ENCODE measurements at places on chromosomes 13 and 19.

DNA sequence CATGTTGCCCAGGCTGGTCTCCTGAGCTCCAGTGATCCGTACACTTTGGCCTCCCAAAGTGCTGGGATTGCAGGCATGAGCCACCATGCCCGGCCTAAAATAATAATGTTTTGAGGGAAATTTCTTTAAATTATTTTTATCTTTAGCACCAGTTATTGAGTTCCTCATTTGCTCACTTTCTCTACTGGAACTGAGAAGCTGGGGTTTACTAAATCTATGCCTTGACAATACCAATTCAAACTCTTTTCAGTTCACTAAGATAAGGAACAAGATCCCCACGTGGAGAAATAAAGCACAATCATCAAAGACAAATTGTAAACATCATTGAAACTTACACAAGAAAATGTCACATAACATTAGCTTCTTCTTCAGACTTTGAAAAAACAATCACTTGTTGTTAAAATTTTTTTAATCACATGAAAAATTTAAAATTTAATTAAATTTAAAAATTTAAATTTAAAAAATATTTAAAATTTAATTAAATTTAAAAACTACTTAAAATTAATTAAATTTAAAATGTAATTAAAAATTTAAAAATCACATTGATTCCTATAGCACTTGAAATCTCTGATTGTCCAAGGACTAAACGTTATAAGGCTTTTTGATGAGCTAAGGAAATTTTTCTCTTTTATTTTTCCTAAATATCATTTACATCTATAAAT lies 25.2 kb upstream of the XPO4 start:
- no peak for DNase-seq

DNA sequence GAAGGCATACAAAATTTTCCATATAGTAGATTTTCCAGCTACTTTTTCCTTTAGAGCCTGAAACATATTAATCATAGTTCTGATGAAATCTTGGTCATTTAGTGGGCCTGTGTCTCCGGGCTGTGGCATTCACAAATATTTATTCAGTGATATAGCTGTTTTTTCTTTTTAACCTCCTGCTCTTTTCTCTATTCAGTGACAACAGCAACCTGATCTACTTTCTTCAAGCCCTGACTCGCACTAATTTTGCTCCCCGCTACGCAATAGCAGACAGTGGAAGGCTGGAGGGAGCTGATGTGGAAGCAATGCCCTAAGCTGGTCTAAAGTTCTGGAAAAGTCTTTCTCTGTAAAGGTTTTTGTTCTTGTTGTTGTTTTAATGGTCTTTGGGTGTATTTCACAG lies 289.7 kb downstream of the SLITRK6 start:
- no peak for DNase-seq

DNA sequence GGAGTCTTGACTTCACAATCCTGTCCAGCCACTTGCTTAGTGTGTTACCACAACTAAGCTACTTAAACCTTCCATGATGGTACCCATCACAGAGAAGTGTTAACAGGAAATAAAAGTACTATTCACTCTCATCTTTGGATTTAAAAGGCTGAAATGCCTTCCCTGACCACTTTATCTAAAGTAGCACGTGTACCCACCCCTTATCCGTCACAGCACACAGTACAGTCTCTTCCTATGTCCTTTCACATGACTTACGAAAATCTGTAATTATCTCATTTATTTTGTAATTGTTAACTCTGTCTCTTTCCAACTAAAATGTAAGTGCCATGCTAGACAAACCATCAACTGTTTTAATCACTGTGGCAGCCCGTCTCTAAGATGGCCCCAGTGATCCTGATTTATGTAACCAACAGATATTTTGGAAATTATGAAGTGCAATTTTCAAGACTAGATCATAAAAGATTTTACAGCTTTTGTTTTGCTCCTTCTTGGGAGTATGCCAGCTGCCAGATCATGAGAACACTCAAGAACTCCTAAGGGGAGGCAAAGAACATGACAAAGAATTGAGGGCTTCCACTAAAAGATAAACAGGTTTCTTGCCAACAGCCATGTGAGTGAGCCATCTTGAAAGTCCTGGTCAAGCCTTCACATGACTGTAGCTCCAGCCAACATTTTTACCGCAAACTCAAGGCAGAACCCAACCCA lies 44.9 kb downstream of the DIAPH3 start:
- no peak for DNase-seq

GRCh38 chr19:50759886-50760285 lies 10.4 kb upstream of the GPR32 start:
- DNase-seq, result peak; percentile 28

- no peak for DNase-seq
Observed at GRCh38 chr19:6292006-6292405, 12.2 kb upstream of the MLLT1 start.

GRCh38 chr13:43805071-43805468 lies 18.3 kb upstream of the ENOX1 start:
- peak; percentile 9 for DNase-seq

DNA sequence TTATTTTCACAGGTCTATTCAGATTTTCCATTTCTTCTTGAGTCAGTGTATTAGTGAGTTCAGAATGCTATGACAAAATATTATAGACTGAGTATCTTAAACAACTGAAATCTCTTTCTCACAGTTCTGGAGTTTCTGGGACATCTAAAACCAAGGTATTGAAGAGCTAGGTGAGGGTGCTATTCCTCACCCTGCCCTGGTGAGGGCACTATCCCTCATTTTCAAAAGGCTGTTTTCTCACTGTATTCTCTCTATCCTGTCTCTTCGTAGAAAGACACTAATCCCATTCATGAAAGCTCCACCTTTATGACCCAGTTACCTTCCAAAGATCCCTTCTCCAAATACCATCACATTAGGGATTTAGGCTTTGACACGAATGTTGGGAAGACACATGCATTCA lies 1617.1 kb downstream of the PCDH9 start:
- no peak for DNase-seq

DNA sequence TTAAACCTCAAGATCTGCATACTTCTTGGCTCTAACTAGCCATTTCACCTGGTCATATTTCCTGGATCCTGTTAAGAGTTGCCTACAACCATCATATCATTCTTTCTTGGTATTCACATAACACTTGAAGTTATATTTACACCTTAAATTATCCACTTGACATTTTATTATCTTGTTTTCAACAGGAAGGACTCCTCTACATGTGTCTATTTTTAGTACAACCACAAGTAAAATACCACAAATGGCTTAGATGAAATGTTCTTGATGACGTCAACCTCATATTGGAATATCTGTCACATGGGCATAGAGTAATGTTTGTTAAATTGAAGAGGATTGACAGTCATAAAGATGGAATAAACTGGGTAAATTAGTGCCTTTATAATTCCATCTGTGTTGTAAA lies 9.4 kb downstream of the PCDH20 start:
- DNase-seq, result no peak

DNA sequence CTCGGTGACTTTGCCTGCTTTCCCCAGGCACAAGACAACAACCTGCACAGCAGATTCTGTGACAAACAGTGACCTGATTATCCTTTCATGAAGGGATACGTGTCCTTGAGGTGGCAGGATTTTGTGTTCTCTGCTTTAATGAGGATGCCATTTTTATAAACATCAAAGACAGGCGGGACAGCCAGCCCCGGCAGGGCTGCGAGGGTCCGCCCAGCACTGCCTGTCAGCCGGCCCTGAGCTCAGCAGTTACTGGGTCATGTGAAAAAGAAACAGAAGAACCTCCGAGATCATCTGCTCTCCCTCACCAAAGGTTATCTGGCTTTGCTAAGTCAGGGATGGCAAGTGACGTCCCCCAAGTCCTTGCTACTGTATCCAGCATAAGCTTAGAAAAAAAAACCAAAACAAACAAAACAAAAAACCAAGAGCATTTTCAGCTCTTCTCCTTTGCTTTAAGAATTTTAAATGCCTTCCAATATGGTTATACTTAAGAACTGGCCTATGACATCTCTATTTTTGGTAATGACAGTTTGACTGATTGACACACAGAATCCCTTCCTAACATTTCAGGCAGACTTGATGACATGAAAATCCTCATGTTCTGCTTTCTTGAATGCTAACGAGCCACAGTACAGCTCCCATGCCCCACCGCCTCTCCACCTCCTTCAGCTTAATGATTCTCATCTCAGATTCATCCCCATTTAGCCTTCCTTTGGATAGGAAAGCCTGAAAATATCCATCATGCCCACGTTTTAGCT lies 666.6 kb upstream of the ARGLU1 start:
- no peak for DNase-seq

DNA sequence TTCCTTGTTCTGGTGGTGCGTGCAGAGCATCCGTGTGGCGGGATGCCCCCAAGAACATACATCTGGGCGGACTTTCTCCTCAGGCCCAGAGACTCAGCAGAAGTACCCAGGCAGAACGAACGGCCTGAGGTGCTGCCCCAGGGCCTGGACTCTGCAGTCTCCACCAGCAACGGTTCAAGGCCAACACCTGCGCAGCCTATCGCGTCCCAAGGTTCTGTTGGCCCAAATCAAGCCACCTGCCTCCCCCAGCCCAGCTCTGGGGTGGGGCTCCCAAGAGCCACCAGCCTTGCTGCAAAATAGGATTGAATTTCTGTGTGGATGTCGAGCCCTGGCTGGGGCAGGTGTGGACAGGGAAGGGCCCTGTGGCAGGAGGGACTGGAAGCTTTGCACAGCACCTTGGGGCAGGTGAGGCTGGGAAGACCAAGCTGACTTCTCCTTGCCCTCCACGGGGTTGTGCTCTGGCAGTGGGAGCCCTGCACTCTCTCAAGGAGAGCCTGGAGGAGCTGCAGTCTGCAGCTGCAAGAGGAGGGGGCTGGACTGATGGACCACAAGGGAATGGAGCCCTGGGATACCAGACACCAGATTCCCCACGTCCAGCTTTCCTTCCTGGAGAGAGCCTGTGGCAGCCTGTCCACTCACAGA lies 146.9 kb downstream of the ZNF536 start:
- DNase-seq, result no peak

DNA sequence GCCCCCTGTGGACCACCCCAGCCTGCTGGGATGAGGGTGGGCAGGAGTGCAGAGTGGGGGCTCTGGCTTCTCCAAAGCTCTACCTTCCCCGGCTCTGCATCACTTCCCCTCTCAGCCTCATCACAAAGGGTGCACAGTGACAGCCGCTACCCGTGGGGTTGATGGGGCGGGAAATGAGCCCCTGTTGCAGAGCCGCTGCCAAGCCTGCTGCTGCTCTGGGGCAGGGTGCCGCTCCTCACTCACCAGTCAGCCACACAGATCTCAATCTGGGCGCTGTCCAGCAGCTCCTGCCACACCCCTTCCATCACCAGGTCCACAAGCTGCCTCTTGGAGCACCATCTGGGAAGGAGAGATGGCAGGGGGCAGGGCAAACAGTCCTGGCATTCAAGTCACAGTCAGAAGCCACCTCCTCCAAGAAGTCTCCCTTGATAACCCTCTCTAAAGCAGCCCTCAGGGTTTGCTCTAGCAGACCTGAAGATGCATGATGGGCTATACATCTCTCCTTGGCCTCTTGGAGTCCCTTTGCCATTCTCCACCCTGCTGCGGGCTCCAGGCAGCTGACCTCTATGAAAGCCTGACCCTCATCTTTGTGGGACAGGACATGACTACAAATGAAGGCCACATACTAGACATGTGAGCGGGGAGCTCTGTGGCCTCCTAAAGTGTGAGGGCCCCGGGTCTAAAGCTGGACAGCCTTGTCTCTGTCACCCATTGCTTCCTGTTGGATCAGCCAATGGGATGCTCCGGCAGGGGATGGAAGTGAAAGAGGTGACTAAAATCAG lies 15.7 kb downstream of the MRPS12 start:
- DNase-seq, result no peak

DNA sequence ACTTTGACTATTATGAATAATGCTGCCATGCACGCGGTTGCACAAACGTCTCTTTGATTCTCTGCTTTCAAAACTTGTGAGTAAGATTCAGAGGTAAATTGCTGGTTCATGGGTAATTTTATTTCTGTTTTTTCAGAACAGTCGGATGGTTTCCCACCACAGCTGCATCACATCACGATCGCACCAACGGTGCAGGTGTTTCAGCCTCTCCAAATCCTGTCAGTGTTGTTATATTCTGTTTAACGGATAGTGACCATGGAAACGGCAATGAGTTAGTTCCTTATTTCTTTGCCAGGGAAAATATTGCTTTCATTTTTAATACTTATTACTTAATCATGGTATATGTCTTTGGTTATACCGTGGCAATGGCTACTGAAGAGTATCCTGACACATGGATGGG lies 19.1 kb upstream of the ZNF835 start:
- no peak for DNase-seq

GRCh38 chr13:50309882-50310594 lies 294.8 kb downstream of the KCNRG start:
- no peak for DNase-seq

DNA sequence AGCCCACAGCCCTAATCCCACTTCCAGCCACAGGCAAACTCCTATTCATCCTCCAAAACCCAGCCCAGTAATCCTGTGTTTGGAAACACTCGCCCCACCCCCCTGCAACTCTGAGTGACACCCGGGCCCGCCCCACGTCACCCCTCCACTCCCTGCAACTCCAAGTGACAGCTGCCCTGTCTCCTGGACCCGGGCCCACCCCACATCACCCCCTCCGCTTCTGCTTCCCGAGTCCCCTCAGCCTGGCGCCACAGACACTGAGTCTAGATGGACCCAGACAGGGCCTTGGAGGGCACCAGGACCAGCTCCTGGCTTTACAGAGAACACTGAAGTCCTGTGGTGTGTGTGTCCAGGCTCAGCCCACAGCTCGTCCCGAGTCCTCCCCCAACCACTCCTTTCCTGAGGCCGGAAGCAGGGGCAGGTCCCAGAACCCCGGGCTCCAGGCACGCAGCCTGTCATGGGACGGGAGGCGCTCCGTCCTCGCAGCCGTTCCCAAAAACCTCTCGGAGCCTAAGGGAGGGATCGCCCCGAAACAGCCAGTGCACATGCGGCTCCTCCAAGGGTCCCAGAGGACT lies 7.7 kb downstream of the REXO1 start:
- DNase-seq, result no peak

- no peak for DNase-seq
Observed at GRCh38 chr13:112987682-112988024, 18.6 kb downstream of the MCF2L start.

DNA sequence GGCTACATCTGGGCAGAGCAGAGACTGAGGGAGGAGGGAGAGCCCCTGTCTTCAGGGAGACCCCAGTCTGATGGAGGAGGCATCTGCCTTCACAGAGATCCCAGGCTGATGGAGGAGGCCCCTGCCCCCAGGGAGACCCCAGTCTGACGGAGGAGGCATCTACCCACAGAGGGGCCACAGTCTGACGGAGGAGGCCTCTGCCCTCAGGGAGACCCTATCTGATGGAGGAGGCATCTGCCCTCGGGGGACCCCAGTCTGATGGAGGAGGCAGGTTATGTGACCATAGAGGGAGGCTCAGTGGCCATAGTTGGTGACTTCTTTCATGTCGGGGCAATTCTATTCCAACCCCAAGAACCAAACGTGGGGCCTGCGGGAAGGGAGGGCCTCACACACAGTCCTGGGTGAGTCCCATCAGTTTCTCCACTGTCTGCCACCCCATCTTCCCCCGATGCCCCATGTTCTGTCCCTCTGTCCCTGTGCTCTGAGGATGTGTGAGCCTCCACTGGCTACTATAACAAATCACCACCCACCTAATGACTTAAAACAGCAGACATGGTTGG lies 14.3 kb downstream of the MISP start:
- no peak for DNase-seq

Data from GM12865 (cell line).